ENCODE measurements at places on chromosomes 1 and 21.
A peak's percentile ranks its signal among the peaks of the same experiment; 100 is the strongest.

DNA sequence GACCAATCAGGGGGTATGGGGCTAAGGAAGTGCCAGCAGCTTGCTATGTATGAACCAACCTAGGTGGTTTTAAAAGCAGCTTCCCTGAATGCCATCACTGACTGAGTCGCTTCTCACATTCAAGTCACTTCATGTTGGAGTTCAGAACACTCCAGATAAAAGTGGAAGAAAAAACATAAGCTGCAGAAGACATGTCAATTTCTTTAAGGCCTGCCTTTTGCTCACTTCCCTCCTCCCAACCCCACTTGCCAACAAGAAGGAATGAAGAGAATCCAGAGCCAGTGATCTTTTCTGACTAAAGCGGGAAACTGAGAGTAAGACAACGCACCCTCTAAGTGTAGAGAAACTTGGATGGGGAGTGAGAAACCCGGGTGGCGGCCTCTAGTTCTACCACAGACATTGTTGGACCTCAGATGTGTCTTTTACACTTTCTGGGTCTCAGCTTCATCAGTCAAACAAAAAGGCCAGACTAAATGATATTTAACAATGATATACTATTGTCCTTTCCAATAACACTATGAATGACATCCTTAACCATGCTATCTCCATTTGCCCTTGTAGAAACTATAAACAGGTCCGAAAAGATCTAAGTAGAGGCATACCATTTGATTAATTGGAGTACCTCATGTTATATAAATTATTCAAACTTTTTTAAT, 54.1 kb downstream of the LUZP1 start:
- no peak for DNase-seq

DNA sequence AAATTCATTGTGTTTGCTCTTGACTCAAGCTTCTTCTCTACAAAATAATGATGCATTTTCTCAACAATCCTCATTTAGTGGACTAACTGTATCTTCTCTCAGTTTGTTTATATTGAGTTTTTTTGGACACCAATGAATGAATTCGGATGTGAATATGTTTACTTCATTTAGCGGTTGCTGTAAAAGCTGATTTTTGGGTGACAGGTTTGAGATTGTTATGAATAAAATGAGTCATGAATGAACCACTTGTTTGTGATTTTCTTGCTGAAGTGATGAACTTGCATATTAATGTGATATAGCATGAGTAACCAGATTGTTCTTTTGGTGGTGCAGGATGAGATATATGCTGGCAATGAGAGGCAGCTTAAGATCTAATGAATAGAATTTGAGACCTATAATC, 3.1 kb downstream of the DNM3 start:
- no peak for DNase-seq

DNA sequence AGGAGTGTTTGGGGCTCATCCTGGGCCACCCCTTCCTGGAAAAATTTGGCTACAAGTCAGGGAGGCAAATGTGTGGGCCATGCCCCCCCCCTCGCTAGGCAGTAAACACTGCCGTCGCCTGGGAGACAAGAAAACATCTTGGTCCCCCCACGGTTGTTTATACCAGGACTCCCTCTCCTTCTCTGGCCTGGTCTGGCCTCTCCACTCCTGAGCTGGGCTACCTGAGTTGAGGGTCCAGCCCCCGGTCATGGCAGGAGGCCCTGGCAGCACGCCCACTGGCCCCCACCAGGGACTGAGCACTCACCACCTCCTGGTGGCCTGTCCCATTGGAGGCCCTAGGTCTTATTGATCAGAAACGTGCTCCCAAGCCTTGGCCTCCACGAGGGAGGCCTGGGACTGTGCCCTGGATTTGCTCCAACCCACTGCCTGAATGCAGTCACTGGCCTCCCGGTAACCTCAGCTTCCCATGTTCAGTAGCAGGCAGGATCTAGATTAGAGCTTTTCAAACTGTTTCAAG, 15.8 kb downstream of the KCNQ4 start:
- peak; percentile 17 for DNase-seq

DNA sequence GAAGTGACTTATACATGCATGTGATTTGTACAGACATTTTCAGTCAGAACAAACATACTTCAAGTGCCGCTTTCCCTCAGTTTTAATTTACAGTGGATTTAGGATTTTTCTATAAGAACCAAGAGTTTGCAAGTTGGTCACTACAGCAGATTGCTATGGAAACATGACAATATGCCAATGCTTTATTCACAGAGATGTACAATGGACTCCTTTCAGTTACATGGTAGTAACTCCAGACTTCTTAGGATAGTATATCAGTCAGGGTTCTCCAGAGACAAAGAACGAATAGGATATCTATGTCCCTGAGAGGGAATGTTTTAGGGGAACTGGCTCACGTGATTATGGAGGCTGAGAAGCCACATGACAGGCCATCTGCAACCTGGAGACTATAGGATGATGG, 27.4 kb downstream of the IFI44 start:
- DNase-seq: no peak

- no peak for DNase-seq
Measured at GRCh38 chr1:53728702-53729455, 10.1 kb downstream of the GLIS1 start.

DNA sequence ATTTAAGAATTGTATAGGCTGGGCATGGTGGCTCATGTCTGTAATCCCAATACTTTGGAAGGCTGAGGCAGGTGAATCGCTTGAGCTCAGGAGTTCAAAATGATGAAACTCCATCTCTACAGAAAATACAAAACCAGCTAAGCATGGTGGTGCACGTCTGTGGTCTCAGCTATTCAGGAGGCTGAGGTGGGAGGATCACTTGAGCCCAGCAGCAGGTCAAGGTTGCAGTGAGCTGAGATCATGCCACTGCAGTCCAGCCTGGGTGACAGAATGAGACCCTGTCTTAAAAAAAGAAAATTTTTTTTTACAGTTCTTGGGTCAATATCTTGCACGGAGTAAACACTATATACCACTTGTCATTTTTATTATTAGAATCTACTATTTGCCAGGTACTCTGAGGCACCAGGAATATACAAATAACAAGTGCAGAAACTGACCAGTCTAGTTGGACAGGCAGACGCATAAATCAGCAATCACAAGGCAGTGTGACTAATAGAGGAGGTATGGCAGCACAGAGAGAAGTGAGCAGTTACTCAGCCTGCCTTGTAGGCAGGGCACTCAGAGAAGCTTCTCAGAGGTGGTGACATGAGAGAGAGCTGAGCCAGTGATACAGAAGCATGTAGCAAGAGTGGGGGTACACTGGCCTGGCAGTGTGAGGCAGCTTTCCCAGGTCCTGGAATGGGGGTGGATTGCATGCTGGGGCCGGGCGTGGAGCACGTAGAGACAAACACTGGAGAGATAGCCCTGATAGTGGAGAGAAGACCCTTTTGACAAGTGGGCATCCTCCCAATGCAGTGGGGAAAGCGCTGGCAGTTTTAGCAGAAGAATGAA, 8.0 kb downstream of the PHLDA3 start:
- peak; percentile 99 for DNase-seq

DNA sequence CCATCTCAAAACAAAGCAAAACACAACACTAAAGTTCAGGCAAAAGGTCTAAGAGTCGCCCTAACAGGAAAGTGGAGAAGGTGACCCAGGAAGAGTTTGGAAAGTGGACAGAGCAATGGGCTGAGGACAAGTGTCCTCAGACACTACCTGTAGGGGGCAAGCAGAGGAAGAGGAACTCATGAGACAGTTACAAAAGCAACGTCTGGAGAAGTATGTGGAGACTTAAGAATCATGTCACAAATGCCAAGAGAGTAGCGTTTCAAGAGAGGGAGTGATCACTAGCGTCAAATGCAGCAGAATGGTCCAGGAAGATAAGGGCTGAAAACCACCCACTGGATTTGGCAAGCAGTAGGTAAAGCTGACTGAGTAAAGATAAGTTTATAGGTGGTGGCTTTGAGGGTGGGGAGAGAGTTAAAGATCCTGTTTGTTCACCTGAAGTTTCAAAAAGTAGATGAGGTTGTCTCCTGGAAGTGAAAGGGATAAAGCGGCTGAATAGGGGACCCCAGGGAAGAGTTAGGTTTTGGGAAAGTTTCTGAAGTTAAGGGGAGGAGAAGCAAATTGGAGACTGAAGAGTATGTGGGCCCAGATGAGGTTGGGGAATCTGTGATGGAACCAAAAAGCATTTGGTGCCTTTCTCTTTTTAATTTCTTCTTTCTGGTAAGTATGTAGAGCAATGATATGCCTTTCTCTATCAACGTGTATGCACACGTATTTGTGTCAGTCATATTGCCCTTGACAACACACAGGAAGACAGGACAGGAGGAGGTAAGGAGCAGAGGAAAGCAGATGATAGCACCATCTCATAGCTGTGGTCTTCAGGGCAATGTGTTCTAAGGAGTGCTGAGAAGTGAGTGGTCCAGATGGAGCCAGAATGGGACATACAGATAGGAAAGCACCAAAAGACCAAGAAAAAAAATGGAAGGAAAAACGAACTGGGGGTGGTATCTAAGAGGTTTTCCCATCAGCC, 3.1 kb downstream of the BSDC1 start:
- no peak for DNase-seq

DNA sequence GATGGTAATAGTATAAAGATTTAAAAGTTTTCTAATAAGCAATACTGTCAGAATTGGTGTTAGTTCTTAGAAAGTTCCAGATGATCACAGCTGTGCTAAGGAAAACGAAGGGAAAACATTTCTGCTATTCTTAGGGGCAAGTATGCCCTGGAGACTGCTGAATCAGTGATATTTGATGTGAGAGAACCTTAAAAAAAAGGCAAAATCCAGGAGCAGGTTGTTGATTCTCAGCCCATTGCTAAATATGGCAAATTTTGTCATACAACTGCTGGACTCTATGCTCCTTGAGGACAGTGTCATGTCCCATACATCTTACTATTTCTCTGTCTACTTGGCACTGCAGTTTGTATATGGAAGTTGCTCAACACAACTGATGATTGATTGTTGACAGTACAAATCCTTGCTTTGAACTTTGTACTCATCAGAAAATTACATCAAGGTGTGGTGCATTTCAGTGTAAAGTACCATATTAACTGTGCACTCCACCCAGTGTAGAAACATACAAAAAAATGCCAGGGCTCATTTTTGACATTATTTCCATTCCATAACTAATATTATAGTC, 10.9 kb downstream of the CRCT1 start:
- DNase-seq: no peak

GRCh38 chr21:38777531-38777930, 28.2 kb upstream of the ETS2 start:
- no peak for DNase-seq

All from HCEC 1CT (cell line).